Endodermal cell (in vitro differentiated cells): ENCODE measurements at places on chromosomes 2 and 18. TPM values are rescaled to one million over a fixed set of nuclear protein-coding genes. Genes with fewer than 3 reads are reported as not detected.

DNA sequence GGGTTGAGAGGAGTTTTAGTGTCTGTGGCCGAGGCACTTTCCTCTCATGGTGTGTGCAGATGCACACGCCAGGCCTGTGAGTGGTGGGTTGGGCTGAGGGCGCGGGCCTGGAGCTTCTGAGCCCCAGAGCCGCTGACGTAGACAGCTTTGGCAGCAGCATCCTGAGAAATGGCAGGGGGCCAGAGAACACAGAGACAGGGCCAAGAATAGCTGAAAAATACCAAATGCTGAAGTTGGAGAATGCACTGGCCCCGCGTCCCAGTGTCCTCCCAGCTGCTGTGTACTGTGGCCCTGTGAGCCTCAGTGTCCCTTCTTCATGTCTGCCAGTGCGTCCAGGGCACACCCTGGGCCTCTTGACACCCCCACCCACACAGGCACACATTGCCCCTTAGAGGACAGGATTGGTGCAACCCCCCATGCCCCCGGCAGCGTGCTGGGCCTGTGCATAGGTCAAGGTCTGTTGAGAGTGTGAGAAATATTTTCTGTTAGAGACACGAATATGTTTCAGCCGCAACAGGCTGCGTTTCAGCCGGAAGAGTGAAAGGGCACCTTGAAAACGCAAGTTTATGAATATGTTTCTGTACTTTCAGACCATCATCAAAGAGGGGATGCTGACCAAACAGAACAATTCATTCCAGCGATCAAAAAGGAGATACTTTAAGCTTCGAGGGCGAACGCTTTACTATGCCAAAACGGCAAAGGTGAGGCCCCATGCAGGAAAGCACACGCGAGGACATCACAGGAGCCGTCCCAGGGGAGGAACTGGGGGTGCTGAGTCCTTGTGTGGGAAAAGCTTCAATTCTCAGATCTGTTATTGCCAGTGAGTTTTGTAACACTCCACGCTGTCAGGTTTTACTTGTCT lies 33.6 kb downstream of the DGKD start:
- H3K36me3 ChIP-seq = peaks cover 16% of the 10 kb centered on the region
- H3K4me1 ChIP-seq = no peaks in the 10 kb centered on the region
- no peak overlapping the region for H3K4me3 ChIP-seq
- DNase-seq = no peak
- H3K27me3 ChIP-seq = no peaks in the 10 kb centered on the region

DNA sequence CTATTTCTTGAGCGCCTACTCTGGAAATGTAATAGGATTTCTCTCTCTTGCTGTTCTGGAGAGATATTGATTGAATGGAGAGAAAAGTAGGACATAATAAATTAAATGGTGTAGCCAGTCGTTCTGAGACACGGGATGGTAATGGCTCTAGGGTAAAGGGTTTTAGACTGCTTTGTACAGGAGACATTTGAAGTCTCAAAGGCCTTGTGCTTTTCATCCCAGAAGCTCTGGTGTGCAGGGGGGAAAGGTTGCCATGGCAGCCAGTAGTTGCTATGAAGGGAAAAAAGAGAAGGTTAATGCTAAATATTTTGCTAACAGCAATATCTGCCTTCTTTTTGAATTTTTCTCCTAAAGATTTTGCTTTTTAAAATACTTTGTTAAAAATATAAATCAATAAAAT lies 359.3 kb downstream of the RIT2 start:
- no peaks in the 10 kb centered on the region for H3K4me1 ChIP-seq
- no peak overlapping the region for H3K4me3 ChIP-seq
- DNase-seq = no peak
- no peaks in the 10 kb centered on the region for H3K27me3 ChIP-seq
- no peaks in the 10 kb centered on the region for H3K36me3 ChIP-seq

Gene KCNS3
- total RNA-seq = 2.2 to 11.1 TPM (median 10.2 TPM) in 3 replicates

- no peak overlapping the region for H3K4me3 ChIP-seq
- H3K4me1 ChIP-seq = no peaks in the 10 kb centered on the region
- no peak overlapping the region for H3K27ac ChIP-seq
Observed at GRCh38 chr2:169771021-169771420, 27.6 kb upstream of the SSB start.

Gene PRKCE
- 1.5 and 1.7 TPM in 2 replicates for total RNA-seq

DNA sequence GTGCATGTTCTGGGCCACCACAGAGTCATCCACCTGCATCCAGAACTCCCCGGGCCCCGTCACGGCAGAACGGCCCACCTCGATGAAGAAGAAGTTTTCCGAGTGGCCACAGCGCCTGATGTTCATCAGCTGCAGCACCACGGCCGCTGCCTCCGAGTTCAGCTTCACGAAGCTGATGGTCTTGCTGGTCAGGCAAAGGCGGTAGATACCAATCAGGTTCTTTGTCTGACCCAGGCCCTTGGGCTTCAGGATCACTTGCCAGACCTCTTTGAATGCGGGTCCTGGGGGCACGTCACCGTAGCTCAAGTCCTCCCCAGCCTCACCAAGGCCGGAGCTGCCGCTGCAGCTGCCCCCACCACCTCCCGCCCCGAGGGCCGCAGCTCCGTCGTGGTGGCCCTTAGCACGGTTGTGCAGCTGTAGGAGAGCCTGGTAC lies 1.6 kb downstream of the IRS1 start:
- DNase-seq = no peak
- H3K4me3 ChIP-seq = peak overlapping the region; percentile 85
- no peaks in the 10 kb centered on the region for H3K27me3 ChIP-seq
- peaks cover 12% of the 10 kb centered on the region for H3K4me1 ChIP-seq

GRCh38 chr2:112314856-112315255 lies 39.5 kb downstream of the ZC3H6 start:
- H3K36me3 ChIP-seq = no peaks in the 10 kb centered on the region
- H3K27ac ChIP-seq = no peak overlapping the region
- no peak for DNase-seq
- H3K4me1 ChIP-seq = no peaks in the 10 kb centered on the region
- H3K27me3 ChIP-seq = no peaks in the 10 kb centered on the region
- H3K4me3 ChIP-seq = no peak overlapping the region

DNA sequence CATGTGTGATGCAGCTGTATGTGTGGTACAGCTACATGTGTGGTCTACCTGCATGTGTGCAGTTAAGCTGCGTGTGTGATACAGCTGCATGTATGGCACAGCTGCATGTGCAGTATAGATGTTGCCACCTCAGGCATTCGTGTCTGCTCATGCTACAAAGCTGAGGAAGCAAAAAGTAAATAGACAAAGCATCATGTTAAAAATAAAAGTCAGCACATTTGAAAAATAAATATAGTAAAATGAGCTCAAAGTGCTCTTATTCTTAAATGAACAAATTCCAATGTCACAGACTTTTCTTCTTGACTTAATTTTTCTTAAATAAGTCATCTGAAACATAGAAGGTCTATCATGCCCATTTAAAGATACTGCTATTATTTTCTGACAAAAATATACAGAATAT lies 519.3 kb upstream of the SOX11 start:
- H3K4me1 ChIP-seq = no peaks in the 10 kb centered on the region
- H3K27me3 ChIP-seq = no peaks in the 10 kb centered on the region
- H3K27ac ChIP-seq = no peak overlapping the region
- no peak for DNase-seq
- H3K36me3 ChIP-seq = no peaks in the 10 kb centered on the region

- no peaks in the 10 kb centered on the region for H3K27me3 ChIP-seq
- no peak overlapping the region for H3K27ac ChIP-seq
- H3K4me1 ChIP-seq = peaks cover 9% of the 10 kb centered on the region
- H3K36me3 ChIP-seq = no peaks in the 10 kb centered on the region
- no peak overlapping the region for H3K4me3 ChIP-seq
Observed at GRCh38 chr2:138335036-138335435, 166.5 kb upstream of the SPOPL start.

DNA sequence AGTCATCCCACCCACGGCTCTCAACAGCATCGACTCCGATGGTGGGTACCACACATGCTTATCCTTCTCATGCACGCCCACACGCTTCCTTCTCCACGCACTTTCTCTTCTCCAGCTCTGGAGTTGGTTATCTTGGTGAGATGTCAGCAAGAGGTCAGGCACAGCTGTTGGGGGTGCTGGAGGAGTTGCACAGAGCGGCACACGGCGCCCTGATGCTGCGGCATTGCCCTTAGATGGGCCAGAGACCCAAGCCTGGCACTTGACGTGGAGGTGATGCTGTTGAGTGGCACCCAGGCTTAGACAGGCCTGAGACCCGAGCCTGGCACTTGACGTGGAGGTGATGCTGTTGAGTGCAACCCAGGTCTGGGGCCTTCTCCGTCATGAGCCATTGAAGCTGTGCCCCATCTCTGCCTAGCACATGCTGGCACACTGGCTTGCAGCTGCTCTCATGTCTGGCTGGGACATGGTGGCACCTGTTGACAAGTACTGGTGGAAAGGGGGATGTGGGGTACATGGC lies 83.2 kb downstream of the DGKD start:
- no peaks in the 10 kb centered on the region for H3K36me3 ChIP-seq
- DNase-seq = no peak
- no peaks in the 10 kb centered on the region for H3K27me3 ChIP-seq
- no peak overlapping the region for H3K27ac ChIP-seq

GRCh38 chr2:101870444-101870843 lies 121.3 kb upstream of the IL1R2 start:
- H3K4me1 ChIP-seq = no peaks in the 10 kb centered on the region
- no peak for DNase-seq
- peaks cover 99% of the 10 kb centered on the region for H3K36me3 ChIP-seq
- H3K27ac ChIP-seq = no peak overlapping the region
- H3K27me3 ChIP-seq = no peaks in the 10 kb centered on the region

- H3K27ac ChIP-seq = no peak overlapping the region
- no peaks in the 10 kb centered on the region for H3K27me3 ChIP-seq
- no peak for DNase-seq
- H3K4me1 ChIP-seq = no peaks in the 10 kb centered on the region
- H3K4me3 ChIP-seq = no peak overlapping the region
Observed at GRCh38 chr2:181183878-181184542, 203.6 kb downstream of the UBE2E3 start.

GRCh38 chr2:241748468-241749256 lies 14.2 kb downstream of the D2HGDH start:
- H3K27me3 ChIP-seq = no peaks in the 10 kb centered on the region
- H3K27ac ChIP-seq = no peak overlapping the region
- H3K4me1 ChIP-seq = no peaks in the 10 kb centered on the region
- no peak for DNase-seq
- no peak overlapping the region for H3K4me3 ChIP-seq

GRCh38 chr2:42810971-42811811 lies 18.8 kb upstream of the HAAO start:
- H3K4me3 ChIP-seq = peak overlapping the region; percentile 81
- H3K27me3 ChIP-seq = no peaks in the 10 kb centered on the region
- peaks cover 4% of the 10 kb centered on the region for H3K4me1 ChIP-seq
- H3K27ac ChIP-seq = peak overlapping the region; percentile 90

DNA sequence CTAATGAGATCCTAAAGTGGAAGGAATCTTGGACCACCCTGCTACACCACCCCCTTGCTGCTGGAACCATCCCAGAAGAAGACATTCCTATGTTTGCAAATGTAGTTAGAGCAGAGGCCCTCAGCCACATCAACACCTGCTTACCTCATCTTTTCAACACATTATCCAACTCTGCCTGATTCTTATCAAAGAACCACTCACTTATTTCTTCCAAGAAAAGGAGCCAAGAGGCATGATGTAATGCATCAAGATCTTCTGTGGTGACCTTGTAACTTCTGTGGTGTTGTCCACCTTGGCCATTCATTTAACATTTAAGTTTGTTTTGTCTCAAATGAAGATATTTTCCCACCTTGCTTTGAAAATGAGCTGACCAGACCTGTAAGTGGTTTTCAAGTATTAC lies 338.1 kb downstream of the CTNNA2 start:
- no peaks in the 10 kb centered on the region for H3K27me3 ChIP-seq
- H3K4me3 ChIP-seq = no peak overlapping the region
- H3K27ac ChIP-seq = no peak overlapping the region
- H3K4me1 ChIP-seq = no peaks in the 10 kb centered on the region
- no peak for DNase-seq

- no peak overlapping the region for H3K27ac ChIP-seq
- H3K4me3 ChIP-seq = no peak overlapping the region
- DNase-seq = no peak
Observed at GRCh38 chr2:197513915-197514314, 2.0 kb upstream of the MOB4 start.

Gene REG3A
- not detected in 3 replicates for total RNA-seq

DNA sequence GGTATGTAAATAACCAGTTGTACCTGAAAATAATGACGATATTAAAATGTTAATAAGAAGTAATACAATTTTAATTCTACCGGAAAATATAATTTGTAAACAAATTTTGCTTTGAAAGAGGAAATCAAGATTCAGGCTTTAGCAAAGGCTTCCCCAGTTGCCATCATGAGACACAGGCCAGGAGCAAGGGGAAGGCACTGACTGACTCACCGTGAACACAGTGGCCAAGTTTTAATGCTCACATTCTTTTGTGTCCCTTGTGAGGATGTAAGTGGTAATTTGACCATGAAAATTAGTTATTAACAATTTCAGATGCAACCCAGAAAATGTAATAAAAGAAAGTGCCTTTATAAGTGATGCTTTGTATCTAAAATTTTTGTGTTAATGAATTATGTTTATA lies 164.1 kb downstream of the GREB1L start:
- peaks cover 83% of the 10 kb centered on the region for H3K27me3 ChIP-seq
- no peaks in the 10 kb centered on the region for H3K4me1 ChIP-seq
- H3K27ac ChIP-seq = no peak overlapping the region
- no peak for DNase-seq
- no peak overlapping the region for H3K4me3 ChIP-seq
- H3K36me3 ChIP-seq = no peaks in the 10 kb centered on the region

GRCh38 chr2:169091761-169092519 lies 22.6 kb downstream of the DHRS9 start:
- H3K27ac ChIP-seq = no peak overlapping the region
- H3K27me3 ChIP-seq = no peaks in the 10 kb centered on the region
- H3K4me1 ChIP-seq = peaks cover 3% of the 10 kb centered on the region
- H3K4me3 ChIP-seq = no peak overlapping the region

- no peaks in the 10 kb centered on the region for H3K4me1 ChIP-seq
- H3K27ac ChIP-seq = no peak overlapping the region
- no peak overlapping the region for H3K4me3 ChIP-seq
- no peaks in the 10 kb centered on the region for H3K36me3 ChIP-seq
Observed at GRCh38 chr2:5594249-5594695, 97.9 kb upstream of the SOX11 start.
